PC-9 (cell line): ENCODE measurements at places on chromosomes 1 and 21.

DNA sequence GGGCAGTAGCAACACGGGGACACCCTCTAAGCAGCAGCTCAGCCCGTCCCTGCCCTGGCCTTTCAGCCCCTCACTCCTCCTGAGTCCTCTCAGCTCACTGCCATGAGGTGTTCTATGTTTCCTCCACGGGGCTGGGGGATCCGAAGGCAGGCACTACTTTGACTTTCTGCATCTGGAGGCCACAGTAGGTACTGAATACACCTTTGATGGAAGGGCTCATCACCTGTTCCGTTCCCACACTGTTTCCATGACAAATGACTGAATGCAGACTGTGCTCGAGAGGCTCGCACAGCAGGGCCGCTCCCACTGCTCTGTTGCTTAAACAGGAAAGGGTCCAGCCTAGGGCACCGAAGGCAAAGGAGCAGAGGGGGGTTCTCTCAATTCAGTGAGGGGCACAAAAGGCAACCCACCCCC is 77.6 kb upstream of the DNAH14 start:
- DNase-seq = no peak

DNA sequence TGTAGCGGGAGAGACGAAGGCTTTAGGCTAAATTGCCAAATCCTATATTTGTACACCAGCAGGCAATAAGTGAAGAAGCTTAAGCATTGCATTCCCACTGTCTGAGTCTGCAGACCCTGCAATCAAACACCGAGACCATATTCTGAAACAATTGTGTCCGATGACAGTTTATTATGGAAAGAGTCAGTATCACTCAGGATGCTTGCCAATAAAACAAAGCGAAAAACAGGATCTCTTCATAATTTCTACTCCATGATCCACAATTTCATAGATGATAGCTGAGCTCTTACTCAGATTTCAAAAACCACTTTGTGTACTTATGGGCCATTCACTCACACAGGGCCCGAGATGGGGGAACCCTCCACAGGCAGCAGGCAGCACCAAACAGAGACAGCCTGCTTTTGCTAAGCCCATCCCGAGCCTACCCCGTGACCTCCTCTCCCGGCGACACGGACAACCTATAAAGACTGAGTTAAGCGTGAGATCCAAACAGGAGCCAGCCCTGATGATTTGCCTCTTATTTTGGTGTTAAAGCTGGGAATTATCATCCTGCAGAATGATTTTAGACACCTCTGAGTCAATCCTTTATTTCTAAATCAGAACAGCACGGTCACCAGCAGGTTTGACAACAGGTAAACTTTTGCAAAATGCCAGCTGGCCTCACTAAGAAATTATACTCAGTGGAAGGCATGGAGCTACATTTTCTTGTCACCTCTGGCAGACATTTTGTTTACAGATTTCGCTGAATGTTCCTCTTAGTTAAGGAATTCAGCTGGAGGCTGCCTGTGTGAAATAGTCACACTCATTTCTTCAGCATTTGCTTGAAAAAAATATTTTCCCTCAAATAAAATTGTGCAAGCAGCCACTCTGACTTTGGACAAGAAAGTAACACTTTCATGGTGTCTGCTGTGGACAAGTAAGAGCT is 212.4 kb downstream of the GPATCH2 start:
- no peak for DNase-seq

- DNase-seq = peak; percentile 84
Observed at GRCh38 chr1:156684227-156684782, 7.1 kb upstream of the NES start.

GRCh38 chr1:203196371-203196770 is 9.9 kb upstream of the CHI3L1 start:
- no peak for DNase-seq

DNA sequence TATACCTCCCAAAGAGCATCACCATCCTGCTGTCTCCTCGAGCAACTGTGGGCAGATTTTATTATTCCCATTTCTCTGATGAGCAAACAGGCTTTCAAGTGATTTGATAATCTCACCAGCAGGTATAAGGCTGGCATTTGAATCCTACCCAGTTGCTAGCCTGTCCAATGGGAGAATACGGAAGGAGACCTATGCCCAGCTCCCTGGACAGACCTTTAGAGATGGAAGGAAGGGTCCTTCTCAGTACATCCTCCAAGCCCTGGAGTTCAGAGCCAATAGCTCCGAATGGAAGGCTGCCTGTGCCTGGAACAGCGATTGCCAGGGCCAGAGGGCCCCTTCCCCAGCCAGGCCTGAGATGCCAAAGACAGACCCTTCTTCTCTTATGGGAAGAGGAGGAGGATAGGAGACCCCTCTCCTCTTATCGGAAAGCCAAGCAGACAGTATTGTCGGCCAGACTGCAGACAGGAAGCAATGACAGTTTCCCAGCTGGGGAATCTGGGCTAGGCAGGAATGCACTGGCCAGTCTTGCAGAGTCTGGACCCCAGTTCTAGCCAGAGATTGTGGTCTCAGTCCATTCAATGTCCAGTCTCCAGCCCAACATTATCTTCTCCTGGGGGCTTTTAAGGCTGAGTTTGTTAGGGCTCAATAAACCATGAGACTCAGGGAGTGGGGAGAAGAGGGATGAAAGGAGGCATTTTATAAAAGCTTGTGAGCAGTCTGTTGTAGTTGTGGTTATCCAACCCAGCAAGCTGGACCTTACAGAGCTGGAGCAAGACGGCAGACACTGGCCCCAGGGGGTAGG is 2.0 kb downstream of the IFFO2 start:
- no peak for DNase-seq

DNA sequence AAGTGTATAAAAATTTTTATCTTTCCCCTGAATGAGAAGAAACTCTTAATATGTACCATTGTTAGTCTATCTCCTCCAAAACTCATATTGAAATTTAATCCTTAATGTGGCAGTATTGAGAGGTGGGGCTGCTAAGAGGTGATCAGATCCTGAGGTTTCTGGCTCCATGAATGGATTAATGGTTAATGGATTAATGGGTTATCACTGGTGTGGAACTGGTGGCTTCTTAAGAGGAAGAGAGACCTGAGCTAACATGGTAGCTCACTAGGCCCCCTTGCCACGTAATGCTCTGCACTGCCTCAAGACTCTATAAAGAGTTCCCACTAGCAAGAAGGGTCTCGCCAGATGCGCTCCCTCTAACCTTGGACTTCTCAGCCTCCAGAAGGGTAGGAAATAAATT is 70.6 kb upstream of the ZBTB18 start:
- no peak for DNase-seq

GRCh38 chr1:2991753-2992495 is 29.3 kb upstream of the ACTRT2 start:
- DNase-seq = no peak

GRCh38 chr1:100360790-100361510 is 8.6 kb downstream of the CDC14A start:
- DNase-seq = no peak

- DNase-seq = peak; percentile 52
Observed at GRCh38 chr1:111448482-111448917, 556 bp downstream of the WDR77 start.

GRCh38 chr1:248821101-248821500 is 4.6 kb downstream of the SH3BP5L start:
- no peak for DNase-seq

DNA sequence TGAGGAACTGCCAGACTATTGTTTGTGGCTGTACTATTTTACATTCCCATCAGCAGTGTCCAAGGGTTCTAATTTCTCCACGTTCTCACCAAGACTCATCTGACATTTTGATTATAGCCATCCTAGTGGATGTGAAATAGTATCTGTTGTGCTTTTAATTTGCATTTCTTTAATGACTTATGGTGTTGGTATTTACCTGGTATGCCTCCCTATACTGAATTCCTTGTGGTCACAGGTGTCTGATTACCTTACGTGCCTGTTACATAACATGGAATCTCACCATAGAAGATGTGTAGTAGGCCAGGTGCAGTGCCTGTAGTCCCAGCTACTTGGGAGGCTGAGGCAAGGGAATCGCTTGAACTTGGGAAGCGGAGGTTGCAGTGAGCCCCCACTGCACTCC is 13.5 kb downstream of the ZYG11A start:
- peak; percentile 93 for DNase-seq

GRCh38 chr21:28337315-28337714 is 655.4 kb downstream of the LTN1 start:
- no peak for DNase-seq

- DNase-seq = no peak
Observed at GRCh38 chr1:26164036-26164860, 4.5 kb downstream of the C1orf232 start.

- DNase-seq = no peak
Observed at GRCh38 chr1:204936765-204937164, 66.1 kb downstream of the NFASC start.

DNA sequence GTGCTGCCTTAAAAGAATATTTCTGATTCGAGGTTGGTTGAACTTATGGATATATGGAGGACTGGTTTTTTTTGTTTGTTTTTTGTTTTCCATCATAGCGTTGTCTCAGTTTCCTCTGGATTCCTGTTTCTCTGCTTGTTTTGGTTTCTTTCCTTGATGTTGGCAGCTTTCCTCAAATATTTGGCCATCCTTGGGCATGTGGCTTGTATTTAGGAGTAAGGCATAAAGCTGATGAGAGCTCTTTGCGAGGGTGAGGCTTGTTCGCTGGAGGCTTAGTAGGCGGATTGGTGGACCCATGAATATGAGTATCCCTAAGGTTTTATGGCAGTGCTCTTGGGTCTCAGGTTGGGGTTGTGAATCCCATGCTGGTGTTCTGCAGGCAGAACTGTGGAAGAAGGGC is 22.9 kb downstream of the DYRK1A start:
- DNase-seq = no peak

- DNase-seq = no peak
Observed at GRCh38 chr1:184854496-184855140, 100.0 kb upstream of the EDEM3 start.

DNA sequence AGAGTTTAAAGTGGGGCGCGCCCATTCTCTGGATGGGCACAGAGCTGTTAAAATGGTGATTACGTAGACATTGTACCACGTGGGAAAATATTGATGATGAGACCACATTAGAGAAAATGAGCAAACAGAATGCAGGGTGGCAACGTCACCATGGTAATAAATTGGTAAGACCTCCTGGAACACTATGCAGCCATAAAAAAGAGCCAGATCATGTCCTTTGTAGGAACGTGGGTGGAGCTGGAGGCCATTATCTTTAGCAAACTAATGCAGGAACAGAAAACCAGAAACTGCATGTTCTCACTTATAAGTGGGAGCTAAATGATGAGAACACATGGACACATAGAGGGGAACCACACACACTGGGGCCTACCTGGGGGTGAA is 53.5 kb upstream of the CLDN14 start:
- no peak for DNase-seq

- DNase-seq = no peak
Observed at GRCh38 chr1:211677659-211678058, 2.2 kb upstream of the NEK2 start.

- DNase-seq = no peak
Observed at GRCh38 chr1:154867841-154868605, 2.1 kb downstream of the KCNN3 start.

GRCh38 chr1:228338521-228339051 is 68.0 kb downstream of the TRIM11 start:
- no peak for DNase-seq

DNA sequence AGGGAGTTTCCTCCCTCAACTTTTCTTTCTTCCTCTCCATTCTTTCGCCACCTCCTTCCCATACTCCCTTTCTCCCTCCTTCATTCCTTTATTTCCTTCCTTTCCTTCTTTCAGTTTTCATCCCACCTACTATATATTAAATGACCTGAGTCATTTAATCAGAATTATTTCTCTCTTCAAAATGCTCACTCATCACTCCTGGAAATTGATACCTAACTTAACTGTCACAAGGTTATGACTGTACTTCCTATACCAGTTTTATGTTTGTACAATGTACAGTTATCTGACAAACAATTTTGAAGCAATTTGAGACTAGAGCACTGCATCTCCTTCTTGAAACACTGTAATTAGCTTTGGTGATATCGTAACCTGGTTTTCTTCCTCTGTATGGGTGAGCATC is 41.4 kb downstream of the NEXN start:
- DNase-seq = no peak

GRCh38 chr1:167663002-167663772 is 33.2 kb downstream of the RCSD1 start:
- peak; percentile 47 for DNase-seq

DNA sequence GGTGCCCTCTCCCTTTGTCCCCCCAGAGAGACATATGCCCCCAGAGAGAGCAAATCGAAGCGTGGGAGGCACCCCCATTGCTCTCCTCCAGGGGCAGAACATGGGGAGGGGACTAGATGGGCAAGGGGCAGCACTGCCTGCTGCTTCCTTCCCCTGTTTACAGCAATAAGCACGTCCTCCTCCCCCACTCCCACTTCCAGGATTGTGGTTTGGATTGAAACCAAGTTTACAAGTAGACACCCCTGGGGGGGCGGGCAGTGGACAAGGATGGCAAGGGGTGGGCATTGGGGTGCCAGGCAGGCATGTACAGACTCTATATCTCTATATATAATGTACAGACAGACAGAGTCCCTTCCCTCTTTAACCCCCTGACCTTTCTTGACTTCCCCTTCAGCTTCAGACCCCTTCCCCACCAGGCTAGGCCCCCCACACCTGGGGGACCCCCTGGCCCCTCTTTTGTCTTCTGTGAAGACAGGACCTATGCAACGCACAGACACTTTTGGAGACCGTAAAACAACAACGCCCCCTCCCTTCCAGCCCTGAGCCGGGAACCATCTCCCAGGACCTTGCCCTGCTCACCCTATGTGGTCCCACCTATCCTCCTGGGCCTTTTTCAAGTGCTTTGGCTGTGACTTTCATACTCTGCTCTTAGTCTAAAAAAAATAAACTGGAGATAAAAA is 8.4 kb downstream of the EFNA3 start:
- DNase-seq = no peak

GRCh38 chr1:224616756-224617409 is 766 bp downstream of the CNIH3 start:
- no peak for DNase-seq

- no peak for DNase-seq
Observed at GRCh38 chr1:247557926-247558674, 9.2 kb downstream of the GCSAML start.

DNA sequence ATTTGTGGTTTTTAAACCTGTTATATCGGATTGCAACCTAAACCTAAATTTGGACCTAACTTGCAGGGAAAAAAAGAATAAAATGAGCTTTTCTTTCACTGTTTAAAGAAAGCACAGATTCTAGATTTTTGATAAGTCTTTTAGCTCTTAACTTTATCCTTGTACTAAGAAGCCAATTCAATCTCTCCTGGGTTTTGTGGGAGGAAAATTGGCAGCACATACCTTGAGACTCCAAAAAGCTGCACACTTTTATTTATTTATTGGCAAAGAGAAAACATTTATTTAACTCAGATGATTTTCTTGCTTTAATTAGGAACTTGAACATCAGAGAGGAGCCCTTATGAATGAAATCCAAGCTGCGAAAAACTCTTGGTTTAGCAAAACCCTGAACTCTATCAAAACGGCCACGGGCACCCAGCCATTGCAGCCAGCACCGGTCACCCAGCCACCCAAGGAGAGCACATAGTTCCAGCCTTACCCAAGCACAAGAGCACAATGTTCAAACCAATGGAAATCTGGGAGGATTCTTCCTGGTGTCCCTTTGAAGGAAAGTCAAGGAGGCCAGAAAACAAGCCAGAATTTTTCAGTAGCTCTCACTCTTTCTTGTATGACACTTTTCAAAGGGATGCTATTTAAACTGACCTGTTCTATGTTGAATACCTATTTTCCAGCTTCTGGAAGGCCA is 10.1 kb upstream of the CACYBP start:
- no peak for DNase-seq
